NCI-H510A treated with DMSO at 0.1 percent for 48 hours (cell line): ENCODE measurements at places on chromosomes 12 and 14.

- DNase-seq = no peak
These were observed 8.5 kb downstream of the VASH1 start for GRCh38 chr14:76769636-76770292.

DNA sequence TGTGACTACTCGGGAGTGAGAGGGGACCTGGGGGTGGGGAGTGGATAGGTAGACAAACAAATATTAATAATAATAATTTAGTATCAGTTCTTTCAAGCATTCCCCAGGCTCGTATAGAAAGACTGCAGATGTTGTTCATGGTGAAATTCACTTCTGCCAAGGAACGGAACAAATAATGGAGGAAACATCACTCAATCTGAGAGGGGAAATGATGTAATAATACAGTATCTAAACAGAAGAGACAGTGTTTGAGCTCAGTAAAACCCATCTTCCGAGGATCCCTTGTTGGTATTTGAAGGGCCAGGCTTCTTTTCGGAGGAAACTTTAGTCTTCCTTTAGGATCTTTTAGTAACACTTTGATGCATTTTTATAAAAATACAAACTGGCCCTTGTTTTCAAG lies 114.2 kb downstream of the KCNK10 start:
- DNase-seq = no peak

GRCh38 chr12:108066583-108067577 lies 62.2 kb upstream of the WSCD2 start:
- no peak for DNase-seq

- DNase-seq = no peak
These were observed 4.4 kb upstream of the KCNK10 start for GRCh38 chr14:88327497-88327896.

DNA sequence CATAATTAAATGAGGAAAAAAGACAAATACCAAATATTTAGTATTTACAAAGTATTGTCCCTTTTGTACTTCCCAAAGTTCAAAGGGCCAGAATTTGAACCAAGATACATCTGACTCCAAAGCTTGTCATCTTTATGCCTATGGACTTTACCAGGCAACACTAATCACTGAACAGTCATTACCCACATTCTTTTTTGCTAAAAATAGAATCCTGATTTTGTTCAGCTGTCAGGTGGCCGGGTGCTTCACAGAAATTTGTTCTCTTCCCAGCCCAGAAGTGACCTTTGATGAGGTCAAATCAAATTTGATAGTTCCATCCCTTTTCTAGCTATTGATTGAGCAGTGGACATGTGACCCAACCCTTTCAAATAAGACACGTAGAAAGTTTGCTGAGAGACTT lies 121.6 kb downstream of the LLPH start:
- no peak for DNase-seq

GRCh38 chr12:1338483-1339177 lies 255.8 kb downstream of the FBXL14 start:
- DNase-seq = no peak

DNA sequence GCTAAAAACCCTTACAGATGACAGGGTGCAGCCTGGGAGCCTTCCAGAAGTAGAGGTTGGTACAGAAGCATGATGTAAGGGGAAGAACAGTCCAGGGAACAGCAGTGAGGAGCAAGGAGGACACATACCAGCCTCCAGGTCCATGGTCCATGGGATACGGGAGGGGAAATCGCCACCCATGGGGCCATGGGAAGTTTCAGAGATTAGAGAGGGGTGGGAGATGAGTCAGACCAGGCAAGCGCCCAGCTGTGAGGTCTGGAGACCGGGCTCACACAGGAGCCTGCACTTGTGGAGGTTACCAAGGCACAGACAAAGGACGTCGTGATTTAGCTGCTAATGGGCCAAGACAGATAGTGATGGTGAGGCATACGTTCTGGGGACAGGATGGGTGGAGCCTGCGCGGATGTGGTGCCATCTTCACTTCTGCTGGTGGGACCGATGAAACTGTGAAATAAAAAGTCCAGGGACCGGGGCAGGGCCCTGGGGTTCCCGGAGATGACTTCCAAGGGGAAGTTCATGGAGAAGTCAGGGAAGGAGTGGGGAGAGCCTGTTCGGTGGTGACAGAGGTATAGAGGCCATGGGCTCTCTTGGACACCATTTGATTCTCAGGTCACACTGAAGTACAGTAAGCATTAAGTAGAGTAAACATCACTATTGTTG lies 17.7 kb upstream of the LRP1-AS start:
- no peak for DNase-seq

GRCh38 chr12:128578045-128578444 lies 245.7 kb downstream of the SLC15A4 start:
- no peak for DNase-seq

GRCh38 chr14:85565862-85566296 lies 35.9 kb downstream of the FLRT2 start:
- DNase-seq = no peak

DNA sequence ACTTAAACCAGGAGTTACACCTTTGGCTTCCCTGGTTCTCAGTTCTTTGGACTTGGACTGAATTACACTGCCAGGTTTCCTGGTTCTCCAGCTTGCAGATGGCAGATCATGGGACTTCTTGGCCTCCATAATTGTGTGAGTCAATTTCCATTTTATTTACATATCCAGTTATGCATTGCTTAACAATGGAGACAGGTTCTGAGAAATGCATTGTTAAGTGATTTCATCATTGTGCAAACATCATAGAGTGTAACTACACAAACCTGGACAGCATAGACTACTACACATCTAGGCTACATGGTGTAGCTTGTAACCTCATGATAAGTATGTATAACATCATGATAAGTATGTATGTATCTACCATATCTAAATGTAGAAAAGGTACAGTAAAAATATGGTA lies 276.1 kb upstream of the BTG1 start:
- no peak for DNase-seq

- no peak for DNase-seq
These were observed 296.3 kb upstream of the PRKD1 start for GRCh38 chr14:30223966-30224365.

- no peak for DNase-seq
These were observed 200.5 kb upstream of the SFSWAP start for GRCh38 chr12:131510431-131510830.

DNA sequence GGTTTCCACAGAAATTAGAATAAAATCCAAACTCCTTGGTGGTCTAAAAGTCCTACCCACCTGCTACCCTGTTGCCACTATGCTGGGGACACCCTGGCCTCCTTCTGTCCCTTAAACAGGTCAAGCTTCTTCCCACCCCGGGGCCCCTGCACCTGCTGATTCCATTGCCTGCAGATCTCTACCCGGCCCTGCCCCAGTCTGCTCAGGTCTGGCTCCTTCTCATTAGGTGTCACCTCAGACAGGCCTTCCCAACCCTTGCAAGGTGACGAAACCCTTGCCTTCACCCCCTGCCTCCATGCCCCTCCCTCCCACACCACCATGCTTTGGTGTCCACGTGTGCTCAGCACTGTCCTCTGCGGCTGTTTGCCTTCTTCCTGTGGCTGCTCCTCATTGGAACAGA lies 170.6 kb downstream of the PIWIL1 start:
- DNase-seq = no peak

DNA sequence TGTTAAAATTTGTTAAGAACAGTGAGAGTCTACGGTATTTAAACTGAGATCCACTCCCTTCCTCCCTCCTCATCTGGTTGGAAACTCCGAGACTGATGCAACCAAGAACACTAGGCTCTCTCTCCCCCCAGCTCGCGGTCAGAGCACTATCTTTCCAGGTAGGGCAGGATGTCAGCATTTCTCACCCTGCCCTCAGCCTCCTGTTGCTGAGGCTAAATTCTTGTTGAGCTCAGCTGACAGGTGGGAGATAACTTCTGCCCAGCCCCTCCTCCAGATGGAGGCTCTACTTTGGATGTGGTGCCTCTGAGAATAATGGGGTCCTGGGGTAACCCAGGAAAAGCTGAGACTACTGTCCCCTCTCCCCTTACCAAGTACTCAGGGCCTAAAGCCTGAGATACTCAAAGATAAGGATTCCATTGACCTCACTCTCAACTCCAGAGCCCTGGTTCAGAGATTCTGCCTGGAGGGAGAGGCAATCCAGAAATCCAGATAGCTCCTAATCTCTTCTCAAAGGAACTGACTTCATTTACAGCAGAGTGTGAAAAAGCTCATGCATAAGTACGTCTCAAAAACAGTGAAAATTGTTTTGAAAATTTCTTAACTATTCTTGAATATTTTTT lies 110.1 kb downstream of the EML5 start:
- no peak for DNase-seq

DNA sequence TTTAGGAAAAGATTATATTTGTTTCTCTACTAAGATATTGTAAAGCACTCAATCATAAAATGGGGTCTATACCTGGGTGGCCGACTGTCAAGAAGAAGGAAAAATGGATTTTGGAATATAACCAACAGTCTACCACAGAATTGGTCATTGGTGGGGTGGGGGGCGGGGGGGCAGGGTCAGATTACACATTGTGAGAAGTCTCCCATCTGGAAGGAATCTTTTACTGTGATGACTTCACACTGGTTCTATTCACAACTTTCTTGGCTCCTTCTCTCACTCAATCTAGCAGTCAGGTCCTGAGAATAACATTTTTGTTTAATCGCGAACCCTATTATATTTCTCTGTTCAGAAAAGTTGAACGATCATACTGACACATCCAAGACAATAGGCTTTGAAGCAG lies 8.7 kb upstream of the CLEC4E start:
- DNase-seq = no peak

DNA sequence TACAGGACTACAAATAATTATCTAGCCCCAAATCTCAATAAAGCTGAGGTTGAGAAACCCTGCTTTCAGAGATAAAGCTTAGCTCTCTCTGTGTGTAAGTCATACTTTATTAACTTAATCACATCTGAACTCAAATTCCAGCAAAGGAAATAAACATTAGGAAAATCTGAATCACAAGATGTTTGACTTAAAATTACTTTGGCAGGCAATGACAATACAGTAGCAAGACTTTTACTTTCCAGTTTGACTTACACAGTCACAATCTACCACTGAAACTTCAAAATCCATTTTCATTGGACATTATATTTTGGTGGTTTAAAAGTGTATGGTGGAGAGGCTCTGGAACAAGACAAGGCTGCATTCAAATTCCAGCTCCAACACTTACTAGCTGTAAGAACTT lies 11.4 kb downstream of the TMEM116 start:
- DNase-seq = no peak

DNA sequence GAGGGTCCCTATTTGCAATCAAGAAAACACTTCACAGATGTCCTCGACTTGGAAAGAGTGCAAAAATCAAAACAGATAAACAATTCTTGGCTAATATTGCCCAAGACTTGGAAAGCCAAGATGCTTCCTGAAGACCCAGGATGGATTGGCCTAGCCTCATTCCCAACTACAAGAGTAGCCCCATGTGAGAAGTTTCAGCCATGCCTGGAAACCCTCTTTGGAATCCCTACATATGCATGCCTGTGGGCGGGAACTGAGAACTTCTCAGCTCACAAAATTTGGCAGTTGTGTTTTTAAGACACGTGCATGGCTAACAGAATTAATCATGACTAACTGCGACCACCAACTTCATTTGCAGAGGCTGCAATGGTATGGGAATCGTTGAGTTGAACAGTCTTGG lies 283.2 kb upstream of the TBX3 start:
- DNase-seq = no peak

DNA sequence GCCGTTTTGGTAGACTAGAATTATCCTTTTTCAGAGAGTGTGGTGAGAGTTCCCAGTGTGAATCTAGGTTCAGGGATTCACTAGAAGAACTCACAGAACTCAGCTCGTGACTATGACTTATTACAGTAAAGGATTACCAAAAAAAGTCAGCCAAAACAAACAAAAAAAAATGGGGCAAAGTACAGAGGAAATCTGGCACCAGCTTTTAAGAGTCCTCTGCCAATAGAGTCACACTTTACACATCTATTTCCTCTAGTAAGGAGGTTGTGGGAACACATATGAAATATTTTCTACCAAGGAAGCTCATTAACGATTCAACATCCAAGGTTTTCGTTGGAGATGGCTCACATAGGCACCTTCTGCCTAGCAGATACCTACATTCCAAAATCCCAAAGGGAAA lies 28.2 kb downstream of the TSPAN19 start:
- DNase-seq = no peak

- no peak for DNase-seq
These were observed 21.8 kb upstream of the WSCD2 start for GRCh38 chr12:108107293-108107692.

GRCh38 chr14:39988939-39989338 lies 556.7 kb upstream of the FBXO33 start:
- peak; percentile 81 for DNase-seq

GRCh38 chr14:89371585-89372511 lies 45.2 kb downstream of the FOXN3 start:
- DNase-seq = no peak

DNA sequence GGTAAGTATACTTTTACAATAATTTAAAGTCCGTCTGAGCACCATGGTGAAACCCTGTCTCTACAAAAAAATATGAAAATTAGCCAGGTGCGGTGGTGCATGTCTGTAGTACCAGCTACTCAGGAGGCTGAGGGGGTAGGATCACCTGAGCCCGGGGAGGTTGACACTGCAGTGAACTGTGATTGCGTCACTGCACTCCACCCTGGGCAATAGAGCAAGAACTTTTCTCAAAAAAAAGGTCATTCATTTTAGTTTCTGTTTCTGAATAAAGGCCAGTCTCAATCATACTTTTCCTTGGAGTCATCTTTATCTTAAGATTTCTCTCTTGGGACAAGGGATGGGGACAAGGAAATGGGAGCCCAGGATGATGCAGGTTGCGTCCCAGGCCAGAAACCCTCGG lies 12.9 kb downstream of the ANKRD13A start:
- DNase-seq = no peak

DNA sequence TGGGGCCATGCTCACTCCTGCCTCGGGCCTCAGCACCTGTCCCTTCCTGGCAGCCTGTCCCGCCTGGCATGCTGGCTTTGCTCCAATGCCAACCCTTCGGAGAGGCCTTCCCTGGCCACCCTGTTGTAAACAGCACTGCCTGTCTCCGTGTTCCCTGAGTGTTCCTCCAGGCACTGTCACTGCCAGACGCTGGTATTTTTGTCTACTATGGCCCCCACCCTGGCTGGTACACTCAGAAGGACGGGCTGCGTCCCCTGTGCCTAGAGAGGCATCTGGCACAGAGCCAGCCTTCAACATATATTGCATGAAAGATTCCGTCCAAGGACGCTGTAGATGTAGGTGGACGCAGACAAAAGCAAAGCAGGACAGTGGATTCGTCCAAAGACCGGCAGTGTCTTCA lies 2.7 kb upstream of the ASPG start:
- no peak for DNase-seq

GRCh38 chr12:131867891-131868675 lies 26.3 kb upstream of the ULK1 start:
- no peak for DNase-seq

GRCh38 chr12:94571556-94571955 lies 78.8 kb downstream of the TMCC3 start:
- peak; percentile 40 for DNase-seq
